Keratinocyte (primary cell): ENCODE measurements at places on chromosomes 4 and X. TPM values are rescaled to one million over a fixed set of nuclear protein-coding genes. Genes with fewer than 3 reads are reported as not detected.

RIPPLY1 gene
- not detected in 3 replicates for polyA plus RNA-seq

SPOCK3 gene
- polyA plus RNA-seq, result not detected in 3 replicates

ACOT9 gene
- polyA plus RNA-seq, result 62.4 to 91.9 TPM (median 79.8 TPM) in 3 replicates

PSAPL1 gene
- polyA plus RNA-seq, result 0.01 to 0.05 TPM (median 0.03 TPM) in 3 replicates

DNA sequence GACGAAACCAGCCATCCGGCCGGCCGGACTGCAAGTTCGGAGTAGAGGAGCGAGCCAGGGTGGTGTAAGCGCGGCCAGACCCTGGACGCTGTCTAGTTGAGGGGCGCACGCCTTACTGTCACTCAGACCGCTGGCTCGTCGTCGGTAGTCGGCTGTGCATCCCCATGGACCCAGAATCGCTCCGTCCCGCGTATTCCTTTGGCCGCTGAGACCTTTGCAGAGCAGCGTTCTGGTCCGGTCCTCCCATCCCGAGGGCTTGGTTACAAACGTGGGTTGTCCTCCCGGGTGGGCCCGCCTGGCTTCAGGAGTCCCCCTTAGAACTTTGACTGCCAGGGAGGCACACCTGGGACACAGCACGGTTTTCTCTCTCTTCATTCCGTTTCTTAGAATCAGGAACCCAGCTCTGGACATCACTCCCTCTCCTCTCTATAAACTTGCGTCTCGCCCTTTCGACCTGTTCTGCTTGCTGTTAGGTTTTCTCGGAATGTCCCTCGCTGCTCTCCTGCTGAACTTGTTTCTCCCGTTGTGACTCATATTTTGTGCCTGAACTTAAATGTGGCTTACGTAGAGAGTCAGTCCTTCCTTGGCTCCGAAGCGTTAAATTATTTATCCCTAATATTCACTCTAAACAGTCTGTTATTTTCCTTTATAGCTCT is 672 bp downstream of the PGM2 start:
- peaks cover 21% of the 10 kb centered on the region for H3K4me1 ChIP-seq
- H3K4me3 ChIP-seq, result peak overlapping the region; percentile 83
- DNase-seq, result no peak
- H3K27me3 ChIP-seq, result no peaks in the 10 kb centered on the region

- H3K4me1 ChIP-seq, result no peaks in the 10 kb centered on the region
- H3K27ac ChIP-seq, result no peak overlapping the region
- H3K4me3 ChIP-seq, result no peak overlapping the region
- no peaks in the 10 kb centered on the region for H3K36me3 ChIP-seq
- no peak for DNase-seq
Observed at GRCh38 chr4:1019729-1020470, 8.5 kb downstream of the FGFRL1 start.

GRCh38 chrX:132786217-132786616 is 172.2 kb downstream of the HS6ST2 start:
- no peaks in the 10 kb centered on the region for H3K27me3 ChIP-seq
- H3K27ac ChIP-seq, result no peak overlapping the region
- no peak for DNase-seq
- no peaks in the 10 kb centered on the region for H3K4me1 ChIP-seq
- no peaks in the 10 kb centered on the region for H3K36me3 ChIP-seq
- H3K4me3 ChIP-seq, result no peak overlapping the region

DNA sequence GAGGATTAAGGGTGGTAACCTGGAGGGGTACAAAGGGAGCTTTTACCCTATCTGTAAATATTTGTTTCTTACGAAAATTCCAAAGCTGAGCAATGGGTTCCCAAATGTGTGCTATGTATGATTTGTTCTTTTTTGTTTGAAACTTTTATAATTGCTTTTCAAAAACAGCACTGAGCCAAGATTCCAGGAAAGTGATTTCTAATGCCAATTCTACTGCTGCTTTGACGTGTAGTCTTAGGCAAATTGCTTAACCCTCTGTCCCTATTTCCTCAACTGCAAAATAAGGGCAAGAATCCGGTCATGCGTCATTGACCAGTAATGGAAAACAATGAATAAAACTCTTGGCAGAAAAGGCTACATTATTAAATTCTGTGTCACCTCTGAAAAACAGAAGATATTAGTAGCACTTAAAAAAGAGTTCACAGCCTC is 454.7 kb downstream of the IL15 start:
- H3K27ac ChIP-seq, result peak overlapping the region; percentile 53
- peaks cover 22% of the 10 kb centered on the region for H3K4me1 ChIP-seq

DNA sequence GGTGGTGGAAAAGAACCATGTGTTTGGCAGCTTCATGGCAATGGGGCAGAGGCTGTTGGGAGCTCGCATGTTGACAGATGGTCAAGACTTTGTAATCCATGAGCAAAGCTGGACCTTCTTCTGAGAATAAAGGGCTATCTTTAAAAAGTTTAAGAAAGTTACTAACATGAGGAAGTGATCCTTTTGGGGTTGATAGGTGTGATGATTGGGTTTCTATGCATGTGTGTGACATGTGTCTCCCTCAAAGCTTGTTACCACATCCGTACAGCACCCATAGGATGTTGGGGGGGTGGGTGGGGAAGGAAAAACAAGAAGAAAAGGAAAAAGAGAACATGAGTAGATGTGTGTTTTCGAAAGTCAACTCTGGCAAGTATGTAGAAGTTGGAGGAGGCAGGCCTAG is 123.0 kb upstream of the TLR3 start:
- H3K27me3 ChIP-seq, result no peaks in the 10 kb centered on the region
- no peak overlapping the region for H3K4me3 ChIP-seq
- H3K4me1 ChIP-seq, result no peaks in the 10 kb centered on the region

GRCh38 chr4:146495269-146495668 is 26.5 kb downstream of the SLC10A7 start:
- H3K4me1 ChIP-seq, result peaks cover 10% of the 10 kb centered on the region
- H3K36me3 ChIP-seq, result no peaks in the 10 kb centered on the region
- no peak overlapping the region for H3K27ac ChIP-seq
- no peak overlapping the region for H3K4me3 ChIP-seq
- DNase-seq, result no peak

DNA sequence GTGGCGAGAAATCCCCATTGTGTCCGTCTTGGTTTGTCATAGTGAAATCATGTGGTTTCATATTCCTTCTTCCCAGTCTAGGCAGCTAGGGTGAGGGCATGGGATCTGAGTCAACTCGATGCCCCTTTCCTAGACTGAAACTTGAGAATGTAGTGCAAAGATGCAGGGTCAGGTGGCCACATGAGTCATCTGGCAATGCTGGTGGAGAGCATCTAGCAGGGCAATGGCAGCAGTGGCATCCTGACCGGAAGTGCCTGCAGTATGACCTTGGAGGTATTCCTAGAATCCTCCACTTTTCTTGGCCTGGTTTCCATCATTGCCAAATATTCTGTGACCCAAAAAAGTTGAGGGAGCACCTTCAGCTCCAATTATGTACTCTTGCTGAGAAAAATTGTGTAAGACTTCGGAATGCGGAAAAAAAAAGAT is 39.1 kb upstream of the TMEM184C start:
- H3K27ac ChIP-seq, result no peak overlapping the region
- H3K36me3 ChIP-seq, result no peaks in the 10 kb centered on the region
- peaks cover 5% of the 10 kb centered on the region for H3K4me1 ChIP-seq
- DNase-seq, result peak; percentile 17

GRCh38 chr4:57055886-57056285 is 54.3 kb downstream of the IGFBP7 start:
- no peak for DNase-seq
- H3K36me3 ChIP-seq, result peaks cover 10% of the 10 kb centered on the region
- H3K27ac ChIP-seq, result no peak overlapping the region
- peaks cover 11% of the 10 kb centered on the region for H3K4me1 ChIP-seq
- H3K4me3 ChIP-seq, result no peak overlapping the region

GRCh38 chr4:10504570-10505179 is 47.4 kb upstream of the ZNF518B start:
- no peaks in the 10 kb centered on the region for H3K36me3 ChIP-seq
- H3K27ac ChIP-seq, result no peak overlapping the region
- no peaks in the 10 kb centered on the region for H3K4me1 ChIP-seq
- no peak overlapping the region for H3K4me3 ChIP-seq
- DNase-seq, result no peak

DNA sequence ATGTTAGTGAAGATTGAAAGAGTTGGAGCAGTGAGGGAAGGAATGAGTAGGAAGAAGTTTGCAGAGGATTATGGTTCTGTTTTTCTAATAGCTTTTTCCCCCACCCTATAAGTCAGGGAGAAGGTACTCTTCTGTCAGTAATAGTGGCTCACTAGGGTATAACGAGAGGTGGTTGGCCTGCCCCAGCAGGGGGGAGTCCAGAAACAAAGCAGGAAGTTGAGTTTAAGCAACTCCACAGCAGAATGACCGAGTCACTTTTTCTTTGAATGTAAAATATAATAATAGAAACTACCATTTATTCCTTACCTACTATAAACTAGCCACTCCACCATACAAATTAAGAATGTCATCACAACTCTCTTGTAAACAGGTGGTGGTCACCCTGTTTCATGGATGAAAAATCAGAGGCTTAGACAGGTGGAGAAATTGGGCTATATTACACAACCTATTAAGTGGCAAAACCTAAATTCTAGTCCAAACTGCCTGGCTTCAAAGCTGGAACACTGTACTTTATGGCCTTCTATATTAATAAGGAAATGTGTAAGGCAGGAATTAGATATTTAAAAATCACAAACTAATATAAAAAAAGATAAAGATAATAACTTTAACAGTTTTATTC is 21.9 kb downstream of the AP1AR start:
- H3K4me3 ChIP-seq, result no peak overlapping the region
- no peak overlapping the region for H3K27ac ChIP-seq
- H3K27me3 ChIP-seq, result no peaks in the 10 kb centered on the region
- no peak for DNase-seq
- no peaks in the 10 kb centered on the region for H3K4me1 ChIP-seq

GRCh38 chr4:114782415-114783214 is 184.0 kb downstream of the UGT8 start:
- H3K27me3 ChIP-seq, result no peaks in the 10 kb centered on the region
- no peak for DNase-seq
- H3K36me3 ChIP-seq, result no peaks in the 10 kb centered on the region
- no peaks in the 10 kb centered on the region for H3K4me1 ChIP-seq

DNA sequence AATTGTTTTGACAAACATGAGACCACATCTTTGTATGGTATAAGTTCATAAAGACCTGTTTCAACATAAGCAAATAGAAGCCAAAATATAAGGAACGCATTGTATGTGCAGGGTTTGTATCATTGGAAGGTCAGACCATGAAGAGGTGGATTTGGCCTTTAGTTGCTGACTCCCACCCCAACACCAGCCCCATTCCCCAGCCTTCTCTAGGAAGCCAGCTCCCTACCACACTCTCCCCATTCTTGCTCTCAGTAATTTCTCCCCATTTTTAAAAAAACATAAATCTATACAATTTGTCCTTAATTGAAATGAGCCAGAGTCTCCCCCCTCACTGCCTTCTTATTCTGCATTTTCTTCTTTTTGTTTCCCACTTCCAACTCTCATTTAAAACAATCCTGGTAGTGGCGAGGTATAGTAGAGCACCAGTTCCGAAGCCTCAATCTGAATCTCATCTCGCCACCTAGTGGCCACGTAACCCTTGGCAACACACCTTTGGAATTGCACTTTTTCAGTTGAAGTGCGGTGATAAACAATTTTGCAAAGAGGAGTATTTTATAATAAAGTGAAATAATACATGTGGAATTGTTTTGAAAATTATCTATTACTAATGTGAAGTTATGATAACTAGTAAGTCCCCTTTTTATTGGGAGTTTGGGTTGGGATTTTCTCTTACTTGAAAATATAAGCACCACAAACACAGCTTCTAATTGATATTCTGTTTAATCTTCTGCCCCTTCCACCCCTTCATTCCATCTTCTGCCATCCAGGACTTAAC is 126.6 kb downstream of the ASB9 start:
- H3K4me3 ChIP-seq, result no peak overlapping the region
- no peaks in the 10 kb centered on the region for H3K27me3 ChIP-seq
- no peak overlapping the region for H3K27ac ChIP-seq

DNA sequence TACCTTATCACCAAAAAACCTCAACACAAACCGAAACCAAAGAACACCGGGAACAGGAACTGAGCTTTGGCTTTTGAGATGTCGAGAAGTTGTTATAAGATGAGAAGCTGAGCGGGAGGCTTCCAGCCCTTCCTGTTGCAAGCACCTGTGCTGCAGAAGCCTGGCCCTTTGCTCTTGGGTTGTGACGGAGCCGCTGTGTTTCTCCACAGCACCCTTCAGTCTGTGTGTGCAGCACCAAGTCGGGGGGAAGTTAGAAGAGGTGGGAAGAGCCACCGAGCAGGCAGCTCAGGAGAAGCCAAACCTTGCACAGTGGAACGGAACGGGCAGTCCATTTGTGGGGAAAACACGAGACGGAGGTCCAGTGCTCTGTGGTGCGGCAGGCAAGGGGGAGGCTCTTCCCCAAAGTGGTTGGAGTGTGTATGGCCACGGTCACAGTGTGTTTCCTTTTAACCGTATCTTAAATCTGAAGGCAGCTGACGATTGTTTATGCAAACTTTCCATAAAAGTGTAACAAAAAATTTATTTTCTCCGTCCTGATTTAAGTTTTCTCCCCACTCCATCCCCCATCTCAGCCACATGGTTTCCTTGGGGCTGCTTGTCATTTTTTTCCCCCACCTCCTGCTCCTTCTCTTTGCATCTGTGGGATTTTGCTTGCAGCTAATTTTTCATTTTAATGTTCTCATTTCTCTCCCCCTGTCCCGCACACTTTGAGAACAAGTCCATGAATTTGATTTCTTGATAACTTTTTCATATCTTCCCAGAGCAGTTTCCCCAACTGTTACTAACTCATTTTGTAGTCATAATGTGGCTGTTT is 123.7 kb downstream of the STOX2 start:
- DNase-seq, result no peak
- no peak overlapping the region for H3K27ac ChIP-seq
- no peak overlapping the region for H3K4me3 ChIP-seq
- H3K27me3 ChIP-seq, result no peaks in the 10 kb centered on the region

GRCh38 chr4:139887962-139888735 is 222.5 kb downstream of the MGST2 start:
- no peaks in the 10 kb centered on the region for H3K27me3 ChIP-seq
- DNase-seq, result peak; percentile 86
- H3K36me3 ChIP-seq, result no peaks in the 10 kb centered on the region
- peaks cover 40% of the 10 kb centered on the region for H3K4me1 ChIP-seq
- H3K27ac ChIP-seq, result peak overlapping the region; percentile 84

DNA sequence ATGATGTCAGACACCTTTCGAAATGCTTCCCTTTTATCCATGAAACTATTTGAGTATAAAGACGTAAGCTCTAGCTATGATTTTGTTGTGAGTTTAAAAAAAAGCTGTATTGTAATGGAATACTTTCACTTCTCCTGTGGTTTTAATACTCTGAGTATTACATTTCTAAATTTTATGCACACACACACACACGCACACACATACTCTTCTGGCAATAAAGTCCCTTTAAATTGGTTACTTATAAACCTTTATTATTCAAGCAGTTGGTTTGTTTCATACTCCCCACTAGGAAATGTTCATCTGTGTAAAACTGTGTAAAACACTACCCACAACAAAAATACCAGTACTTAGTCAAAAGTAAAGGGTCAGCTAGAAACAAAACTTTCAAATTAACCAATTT is 18.2 kb downstream of the VAMP7 start:
- H3K27ac ChIP-seq, result no peak overlapping the region
- no peak overlapping the region for H3K4me3 ChIP-seq
- DNase-seq, result no peak
- H3K27me3 ChIP-seq, result no peaks in the 10 kb centered on the region
- H3K36me3 ChIP-seq, result no peaks in the 10 kb centered on the region
- H3K4me1 ChIP-seq, result no peaks in the 10 kb centered on the region
